ENCODE measurements at places on chromosomes 5 and 9.

- no peak for DNase-seq
Observed at GRCh38 chr5:71703941-71704340, 15.1 kb upstream of the CARTPT start.

GRCh38 chr5:73119451-73120157 is 771 bp upstream of the TMEM171 start:
- DNase-seq: no peak

DNA sequence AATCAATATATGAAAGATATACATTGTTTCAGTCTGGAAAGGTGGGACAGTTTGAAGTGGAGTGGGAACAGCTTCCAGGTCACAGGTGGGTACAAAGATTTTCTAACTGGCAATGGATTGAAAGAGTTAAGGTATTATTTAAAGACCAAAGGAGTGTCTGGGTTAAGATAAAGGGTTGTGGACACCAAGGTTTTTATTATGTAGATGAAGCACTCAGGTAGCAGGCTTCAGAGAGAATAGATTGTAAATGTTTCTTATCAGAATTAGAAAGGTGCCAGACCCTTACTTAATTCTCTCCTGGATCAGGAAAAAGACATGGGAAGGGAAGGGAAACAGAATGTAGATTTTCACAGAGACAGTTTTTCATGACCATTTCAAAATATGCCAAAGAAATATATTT is 1174.8 kb downstream of the MAT2B start:
- DNase-seq: no peak

DNA sequence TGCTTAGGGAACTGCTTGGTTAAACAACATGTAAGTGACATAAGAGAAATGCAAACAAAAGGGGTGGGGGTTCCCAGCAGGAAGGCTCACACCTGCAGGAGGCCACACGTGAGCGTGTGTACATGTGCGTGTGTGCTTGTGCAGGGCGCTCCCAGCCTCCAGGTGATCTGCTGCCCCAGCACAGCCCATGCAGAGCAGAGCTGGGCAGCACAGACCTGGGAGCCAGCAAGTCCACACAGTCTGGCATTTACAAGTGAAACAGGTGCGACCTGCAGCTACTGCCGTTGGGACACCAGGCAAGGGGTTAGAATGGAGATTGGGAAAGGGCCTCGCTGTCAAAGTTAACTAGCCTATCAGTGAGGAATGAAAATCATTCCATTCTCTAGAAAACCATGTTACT is 41.8 kb downstream of the GRAMD2B start:
- no peak for DNase-seq

DNA sequence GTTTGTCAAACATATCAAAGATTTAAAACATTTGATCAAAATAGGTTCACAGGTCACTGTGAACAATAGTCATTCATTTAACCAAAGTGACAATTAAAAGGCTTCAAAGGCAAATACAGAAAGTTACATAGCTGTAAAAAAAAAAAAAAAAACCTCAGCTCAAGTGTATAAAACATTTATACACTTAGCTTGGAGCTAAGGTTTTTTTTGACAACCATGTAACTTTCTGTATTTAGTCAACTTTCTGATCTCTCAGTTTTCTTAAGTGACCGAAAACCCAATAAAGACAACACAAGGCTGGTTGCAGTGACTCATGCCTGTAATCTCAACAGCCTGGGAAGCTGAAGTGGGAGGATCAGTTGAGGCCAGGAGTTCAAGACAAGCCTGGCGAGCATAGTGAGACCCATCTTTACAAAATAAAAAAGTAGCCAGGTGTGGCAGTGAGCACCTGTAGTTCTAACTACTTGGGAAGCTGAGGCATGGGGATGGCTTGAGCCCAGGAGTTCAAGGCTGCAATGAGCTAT is 16.4 kb upstream of the UBTD2 start:
- no peak for DNase-seq

DNA sequence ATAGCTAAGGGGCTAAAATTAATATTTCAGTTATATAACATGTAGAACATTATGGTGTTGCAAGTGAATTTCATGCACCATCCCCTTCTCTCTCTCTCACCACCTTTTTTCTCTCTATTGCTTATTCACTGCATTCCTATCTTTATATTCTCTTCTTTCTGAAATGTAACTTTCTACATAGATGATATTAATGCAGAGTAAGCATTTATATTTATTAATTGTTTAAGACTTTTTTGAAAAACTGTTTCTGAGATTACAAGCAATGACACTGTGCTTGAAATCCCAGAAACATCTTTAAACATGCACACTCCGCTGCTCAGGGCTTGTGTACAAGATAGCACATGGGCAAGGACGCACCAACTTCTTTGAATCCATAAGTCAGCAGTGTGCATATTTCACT is 567.7 kb upstream of the SGCD start:
- DNase-seq: no peak

DNA sequence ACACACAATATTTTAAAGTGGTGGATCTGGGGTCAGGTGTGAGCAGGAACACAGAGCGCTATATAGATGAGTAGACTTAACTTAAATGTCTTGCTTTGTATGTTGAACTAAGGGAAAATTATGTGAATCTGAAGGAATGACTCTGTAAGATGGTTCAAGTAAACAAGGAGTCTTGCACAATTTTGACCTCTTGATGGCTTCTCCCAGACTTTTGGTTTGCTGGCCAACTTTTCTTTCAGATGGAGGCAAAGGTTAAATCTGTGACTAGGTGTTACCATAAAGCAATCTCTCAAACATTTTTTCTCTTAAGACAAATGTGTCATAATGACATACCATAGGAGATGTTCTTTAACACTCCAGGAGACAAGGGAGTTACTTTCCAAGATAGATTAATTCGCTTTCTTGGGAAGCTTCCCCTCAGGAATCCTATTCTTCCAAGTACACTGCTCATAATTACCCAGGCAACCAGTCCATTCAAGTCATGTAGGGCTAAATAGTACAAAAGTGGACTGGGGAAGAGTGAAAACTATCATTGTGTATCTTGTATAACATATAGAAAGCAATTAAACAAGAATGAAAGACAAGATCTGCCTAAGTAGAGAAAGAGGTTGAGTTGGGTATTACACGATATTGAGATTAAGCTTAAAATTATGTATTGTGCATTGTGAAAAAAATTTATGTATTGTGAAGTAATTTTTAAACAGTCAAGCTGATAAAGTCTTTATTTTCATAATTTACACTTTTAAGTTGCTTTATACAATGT is 60.3 kb upstream of the SLC27A6 start:
- no peak for DNase-seq

- DNase-seq: no peak
Observed at GRCh38 chr9:130327781-130328348, 62.3 kb downstream of the HMCN2 start.

DNA sequence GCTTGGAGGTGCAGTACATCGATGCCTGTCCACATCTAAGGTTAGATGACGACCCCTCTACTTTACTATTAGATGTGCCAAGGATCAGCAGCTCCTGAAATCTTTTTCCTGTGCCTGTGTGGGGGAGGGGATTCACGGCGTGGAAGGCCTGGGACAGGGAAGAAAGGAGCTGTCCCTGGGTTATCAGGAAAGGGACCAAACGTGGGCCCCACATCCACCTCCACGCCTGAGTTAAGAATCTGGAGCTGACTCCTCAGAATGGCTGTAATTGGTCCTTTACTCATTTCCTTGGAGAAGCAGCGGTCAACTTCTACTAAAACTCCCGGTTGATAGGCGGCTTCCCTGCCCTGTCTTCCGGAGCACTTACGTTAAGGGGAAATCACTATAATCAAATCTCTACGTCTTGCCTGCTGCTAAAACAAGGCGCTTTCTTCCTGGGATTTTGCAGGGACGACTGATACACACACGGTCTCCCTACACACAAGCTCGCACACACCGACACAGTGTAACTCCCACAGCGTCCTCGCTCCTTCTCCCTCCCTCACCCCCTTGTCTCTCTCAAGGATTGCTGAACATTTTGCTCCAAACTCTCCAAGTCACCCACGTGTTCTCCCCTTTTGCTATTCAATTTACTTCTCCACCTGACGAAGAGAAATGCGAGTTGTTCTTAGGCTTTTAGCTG is 1.4 kb downstream of the PDE4D start:
- DNase-seq: no peak

DNA sequence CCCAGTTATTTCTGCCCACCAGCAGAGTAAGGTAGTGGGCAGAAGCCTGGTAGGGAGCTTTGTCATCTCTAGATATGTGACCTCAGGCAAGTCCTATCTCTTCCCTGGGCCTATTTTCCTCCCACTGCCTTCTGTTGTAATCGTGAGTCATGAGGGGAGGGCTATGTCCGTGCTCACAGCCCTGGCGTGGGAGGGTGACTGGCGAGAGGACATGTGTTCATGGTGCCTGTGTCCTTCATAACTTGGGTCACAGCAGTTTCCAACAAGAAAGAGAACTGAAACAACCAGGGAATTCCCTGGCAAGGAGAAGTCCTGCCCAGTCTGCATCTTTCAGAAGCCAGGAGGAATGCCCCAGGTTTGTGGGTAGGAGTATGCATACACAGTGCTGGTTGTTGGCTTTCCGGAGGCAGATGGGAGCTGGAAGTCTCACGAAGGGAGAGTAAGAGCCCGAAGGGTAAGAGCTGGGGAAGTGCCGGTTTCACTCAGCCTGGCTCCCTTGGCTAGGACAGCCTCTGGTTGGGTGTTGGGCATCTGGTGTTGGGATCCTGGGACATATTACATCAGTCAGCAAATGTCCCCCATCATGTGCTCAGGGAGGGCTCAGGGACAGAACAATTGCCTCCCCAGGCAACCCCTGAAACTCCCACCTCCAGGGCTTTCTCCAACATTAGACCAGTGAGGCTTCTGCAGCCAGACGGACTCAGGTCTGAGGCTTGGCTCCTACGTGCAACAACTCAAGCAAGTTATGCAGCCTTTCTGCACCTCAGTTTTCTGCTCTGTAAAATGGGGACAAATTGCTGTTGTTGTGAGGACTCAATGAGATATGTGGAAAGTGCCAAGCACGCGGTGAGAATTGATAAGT is 4.3 kb upstream of the TIFAB start:
- DNase-seq: no peak

GRCh38 chr5:87129046-87129445 is 138.6 kb upstream of the RASA1 start:
- DNase-seq: no peak

GRCh38 chr9:133773889-133774655 is 35.9 kb upstream of the SARDH start:
- no peak for DNase-seq

DNA sequence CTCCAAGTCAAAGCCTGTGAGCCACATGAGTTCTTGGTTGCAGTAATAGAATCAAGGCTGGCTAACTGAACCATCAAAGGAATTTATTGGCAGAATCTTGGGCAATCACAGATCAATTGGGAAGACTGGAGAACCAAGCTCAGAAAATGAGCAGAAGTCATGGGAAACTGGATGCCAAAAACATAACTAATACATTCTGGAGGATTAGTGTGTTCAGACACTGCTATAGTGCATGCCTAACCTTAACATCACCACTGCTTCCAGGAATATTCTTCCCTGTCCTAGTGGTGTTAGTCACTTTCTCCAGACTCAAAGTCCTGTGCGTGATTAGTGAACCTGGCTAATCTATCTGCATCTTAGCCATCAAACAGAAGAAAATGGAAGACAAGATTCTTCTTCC is 843.7 kb downstream of the EFNA5 start:
- DNase-seq: no peak

DNA sequence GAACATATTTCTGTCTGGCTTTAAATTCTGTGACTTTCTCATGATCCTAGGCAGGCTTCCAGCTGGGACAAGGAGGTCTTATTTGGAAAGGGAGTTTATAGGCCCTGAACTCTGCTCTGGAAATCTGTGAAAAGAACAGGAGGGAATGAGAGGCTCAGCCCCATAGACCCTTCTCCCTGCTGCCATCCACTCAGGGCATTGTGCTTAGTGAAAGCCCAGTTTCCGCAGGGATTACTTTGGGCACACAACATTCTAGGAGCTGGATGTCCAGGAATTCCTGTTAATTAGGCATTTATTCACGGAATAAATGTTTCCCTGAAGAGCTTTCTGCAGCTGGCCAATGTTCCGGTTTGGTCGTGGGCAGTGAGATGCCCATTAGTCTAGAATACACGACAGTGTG is 32.7 kb upstream of the COL15A1 start:
- no peak for DNase-seq

GRCh38 chr5:60362158-60362557 is 337.8 kb downstream of the DEPDC1B start:
- no peak for DNase-seq

GRCh38 chr5:32990593-32991420 is 279.7 kb downstream of the NPR3 start:
- DNase-seq: no peak

DNA sequence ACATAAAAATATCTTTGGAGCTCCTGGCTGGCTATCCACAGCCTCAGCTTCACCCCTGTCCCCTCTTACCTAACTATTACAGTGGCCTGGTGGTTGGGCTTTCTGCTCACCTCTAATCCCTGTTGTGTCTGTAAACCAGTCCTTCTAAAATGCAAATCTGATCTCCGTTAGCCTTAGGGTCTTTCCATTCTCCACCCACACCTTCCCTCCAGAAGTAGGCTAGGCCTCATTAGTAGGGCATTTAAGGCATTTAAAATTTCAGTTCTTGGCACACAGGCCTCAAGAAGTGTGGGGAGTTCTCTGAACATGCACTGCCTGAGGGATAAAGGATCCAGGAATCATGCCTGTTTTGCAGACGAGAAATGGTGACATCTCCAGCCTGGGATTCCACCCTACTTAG is 26.4 kb upstream of the STC2 start:
- DNase-seq: no peak

DNA sequence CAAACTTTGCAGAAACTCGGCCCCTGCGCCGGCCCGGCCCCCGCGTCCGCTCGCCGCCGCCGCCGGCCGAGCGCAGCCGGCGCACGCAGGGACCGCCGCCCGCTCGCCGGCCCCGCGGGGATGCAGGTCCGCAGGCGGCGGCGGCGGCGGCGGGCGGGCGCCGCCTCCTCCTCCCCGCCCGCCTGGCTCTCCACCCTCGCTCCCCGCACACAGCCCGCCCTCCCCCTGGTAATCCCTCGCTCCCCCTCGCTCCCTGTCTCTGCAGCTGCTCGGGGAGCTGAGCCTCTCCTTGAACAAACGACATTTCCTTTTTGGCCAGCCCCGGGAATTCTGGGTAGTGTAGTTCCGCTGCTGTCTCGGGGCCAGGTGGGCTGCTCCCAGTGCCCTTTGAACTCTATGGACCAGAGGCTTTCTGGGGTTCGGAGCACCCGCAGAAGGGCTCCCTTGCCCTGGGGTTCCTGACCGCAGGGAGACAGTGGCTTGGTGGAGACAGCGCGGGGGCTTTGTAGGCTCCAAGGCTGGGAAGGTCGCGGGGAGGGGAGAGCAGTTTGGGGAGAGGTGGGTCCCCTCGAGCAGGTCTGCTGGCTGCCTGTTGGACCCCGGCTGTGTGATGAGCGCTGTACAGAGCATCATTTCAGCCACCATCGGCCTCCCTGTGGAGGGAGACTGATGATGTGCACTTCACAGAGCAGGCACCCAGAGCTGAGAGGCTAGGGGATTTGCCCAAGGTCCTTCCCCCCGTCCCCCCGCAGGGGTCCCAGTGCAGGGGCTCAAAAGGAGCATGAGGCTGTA is 1.8 kb upstream of the FAM78A start:
- DNase-seq: no peak

- no peak for DNase-seq
Observed at GRCh38 chr5:146877178-146877681, 1.3 kb downstream of the PPP2R2B start.

DNA sequence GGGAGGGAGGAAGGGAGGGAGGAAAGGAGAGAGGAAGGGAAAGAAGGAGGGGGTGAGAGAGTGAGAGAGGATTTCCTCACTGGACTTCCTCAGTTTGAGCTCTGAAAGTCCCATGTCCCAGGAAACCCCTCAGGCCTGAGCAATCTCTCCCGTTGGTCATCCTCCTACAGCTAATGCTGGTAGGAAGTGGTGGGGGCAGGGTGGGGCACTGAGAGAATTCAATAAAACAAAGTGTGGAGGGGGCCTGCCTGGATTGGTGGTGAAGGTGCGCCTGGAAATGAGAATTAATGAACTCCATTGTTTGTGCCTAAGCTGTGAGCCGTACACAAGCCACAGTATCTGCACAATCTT is 195.0 kb downstream of the RGS3 start:
- DNase-seq: no peak

All from stimulated activated CD8-positive, alpha-beta memory T cell treated with anti-CD3 and anti-CD28 coated beads, Interleukin-7, amount 100 ng/mL, for 48 hours (primary cell).